Myometrial cell (primary cell): ENCODE measurements at places on chromosomes 6 and 20. TPM values are rescaled to one million over a fixed set of nuclear protein-coding genes. Genes with fewer than 3 reads are reported as not detected.

Gene FKBP1C
- 0.18 and 0.29 TPM in 2 replicates for total RNA-seq

Gene DEFB124
- total RNA-seq = not detected in 2 replicates

Gene PDRG1
- 7.8 and 8.4 TPM in 2 replicates for total RNA-seq

Gene TRAPPC3L
- not detected in 2 replicates for total RNA-seq

Gene FILIP1
- not detected in 2 replicates for total RNA-seq

Gene TMC2
- total RNA-seq = not detected in 2 replicates

Gene RSPH3
- 6.0 and 6.3 TPM in 2 replicates for total RNA-seq

Gene HLA-DOA
- total RNA-seq = not detected in 2 replicates

Gene MMUT
- total RNA-seq = 11.3 and 11.5 TPM in 2 replicates

Gene NOX3
- total RNA-seq = not detected in 2 replicates

Gene MOCS1
- total RNA-seq = 8.1 and 12.2 TPM in 2 replicates

Gene MDN1
- total RNA-seq = 5.8 and 9.7 TPM in 2 replicates

Gene GSTA1
- not detected in 2 replicates for total RNA-seq

Gene PKIG
- total RNA-seq = 125 and 143 TPM in 2 replicates

Gene ZBTB46
- total RNA-seq = 21.1 and 34.3 TPM in 2 replicates

Gene RIPPLY2
- total RNA-seq = not detected in 2 replicates

Gene NCOA5
- 13.8 and 16.4 TPM in 2 replicates for total RNA-seq

Gene CFB
- 0.86 and 1.6 TPM in 2 replicates for total RNA-seq

Gene MAS1
- not detected in 2 replicates for total RNA-seq

Gene IMPG1
- not detected in 2 replicates for total RNA-seq

Gene TFAP2B
- not detected in 2 replicates for total RNA-seq

Gene ZNFX1
- 18.1 and 18.5 TPM in 2 replicates for total RNA-seq

Gene VSX1
- not detected in 2 replicates for total RNA-seq

Gene HLA-DQB2
- total RNA-seq = not detected in 2 replicates

Gene SLC22A16
- 1.1 TPM in 1 of 2 replicates, not detected in the other for total RNA-seq
